ENCODE measurements at places on chromosomes 6 and 20. TPM values are rescaled to one million over a fixed set of nuclear protein-coding genes. Genes with fewer than 3 reads are reported as not detected.

DNA sequence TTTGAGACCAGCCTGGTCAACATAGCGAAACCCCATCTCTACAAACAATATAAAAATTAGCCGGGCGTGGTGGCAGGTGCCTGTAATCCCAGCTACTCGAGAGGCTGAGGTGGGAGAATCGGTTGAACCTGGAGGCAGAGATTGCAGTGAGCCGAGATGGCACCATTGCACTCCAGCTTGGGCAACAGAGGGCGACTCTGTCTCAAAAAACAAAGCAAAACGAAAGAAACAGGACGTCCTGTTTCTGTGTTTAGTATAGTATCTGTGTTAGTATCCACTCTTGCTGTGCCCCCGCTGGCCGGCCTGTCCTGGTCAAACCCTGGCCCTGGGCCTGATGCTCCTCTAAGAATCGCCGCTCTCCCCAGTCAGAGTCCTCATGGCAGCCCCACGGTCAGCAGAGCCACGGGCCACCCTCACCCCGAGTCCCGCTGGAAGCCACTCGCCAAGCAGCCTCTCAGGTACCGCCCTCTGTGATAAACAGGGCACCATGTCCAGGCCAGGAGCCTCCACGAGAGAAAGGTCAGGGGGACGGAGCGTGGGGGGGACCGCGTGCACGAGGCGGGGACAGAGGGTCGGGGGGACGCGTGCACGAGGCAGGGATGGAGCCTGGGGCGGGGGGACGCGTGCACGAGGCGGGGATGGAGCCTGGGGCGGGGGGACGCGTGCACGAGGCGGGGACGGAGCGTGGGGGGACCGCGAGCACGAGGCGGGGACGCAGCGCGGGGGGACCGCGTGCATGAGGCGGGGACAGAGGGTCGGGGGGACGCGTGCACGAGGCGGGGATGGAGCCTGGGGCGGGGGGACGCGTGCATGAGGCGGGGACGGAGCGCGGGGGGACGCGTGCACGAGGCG lies 384.5 kb downstream of the SMOC2 start:
- DNase-seq: no peak

GRCh38 chr6:125041740-125042459 lies 79.7 kb downstream of the RNF217 start:
- no peak for DNase-seq

GRCh38 chr6:142444881-142445301 lies 143.1 kb downstream of the ADGRG6 start:
- DNase-seq: no peak

DNA sequence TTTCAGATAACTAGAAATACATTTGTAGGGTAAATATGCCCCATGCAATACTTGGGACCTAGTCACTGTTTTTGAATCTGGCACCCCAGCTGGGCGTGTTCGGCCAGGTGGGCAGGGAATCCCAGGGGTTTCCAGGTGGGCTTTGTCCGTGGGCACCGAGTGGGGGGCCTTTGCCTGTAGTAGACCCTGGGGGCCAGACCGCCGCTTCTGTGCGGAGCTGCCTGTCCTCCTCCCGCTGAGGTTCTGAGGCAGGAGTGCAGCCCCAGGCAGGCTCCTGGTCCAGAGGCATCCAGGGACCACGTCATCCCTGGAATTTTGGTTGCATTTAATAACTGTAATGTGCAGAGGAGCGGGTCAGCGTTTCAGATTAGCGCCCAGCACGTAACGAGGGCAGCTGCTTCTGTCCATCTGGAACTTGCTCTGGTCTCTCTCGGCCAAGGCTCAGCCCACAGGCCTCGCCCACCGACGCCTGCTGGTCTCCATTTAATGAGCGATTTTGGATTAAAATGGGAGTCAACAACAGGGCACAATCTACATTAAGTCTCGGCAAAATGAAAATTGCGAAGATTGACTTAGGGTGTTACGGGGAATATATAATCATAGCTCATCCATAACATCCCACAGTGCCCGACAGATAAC lies 12.8 kb downstream of the BHLHE23 start:
- DNase-seq: no peak

GRCh38 chr6:129860908-129861665 lies at the start of gene TMEM244:
Gene TMEM244 (minus strand): TSS chr6:129861315. CDS start chr6:129861188, 127 bp downstream.
- no peak for DNase-seq

DNA sequence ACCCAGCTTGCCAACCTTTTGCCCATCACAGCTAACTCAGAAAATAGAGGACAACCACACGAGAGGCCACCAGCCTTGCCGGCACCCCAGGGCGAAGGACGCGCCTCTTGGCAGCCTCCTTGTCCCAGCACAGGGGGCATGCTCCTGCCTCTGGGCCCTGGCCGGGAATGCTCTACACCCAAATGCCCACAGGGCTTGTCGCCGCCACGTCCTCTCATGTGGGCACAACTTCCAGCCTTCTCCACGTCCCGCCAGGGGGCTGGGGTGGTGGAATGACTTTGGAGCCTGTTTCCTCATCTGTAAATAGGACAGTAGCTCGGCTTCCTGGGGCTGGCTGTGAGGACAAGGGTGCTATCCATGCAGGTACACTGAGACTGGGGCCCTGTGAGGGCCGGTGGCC lies 152.4 kb upstream of the MLN start:
- DNase-seq: no peak

GRCh38 chr6:170289951-170290295 lies 955 bp downstream of the DLL1 start:
- no peak for DNase-seq

GRCh38 chr6:16898640-16899396 lies 137.6 kb upstream of the ATXN1 start:
- no peak for DNase-seq

- no peak for DNase-seq
Measured at GRCh38 chr6:78482801-78483552, 384.4 kb upstream of the IRAK1BP1 start.

DNA sequence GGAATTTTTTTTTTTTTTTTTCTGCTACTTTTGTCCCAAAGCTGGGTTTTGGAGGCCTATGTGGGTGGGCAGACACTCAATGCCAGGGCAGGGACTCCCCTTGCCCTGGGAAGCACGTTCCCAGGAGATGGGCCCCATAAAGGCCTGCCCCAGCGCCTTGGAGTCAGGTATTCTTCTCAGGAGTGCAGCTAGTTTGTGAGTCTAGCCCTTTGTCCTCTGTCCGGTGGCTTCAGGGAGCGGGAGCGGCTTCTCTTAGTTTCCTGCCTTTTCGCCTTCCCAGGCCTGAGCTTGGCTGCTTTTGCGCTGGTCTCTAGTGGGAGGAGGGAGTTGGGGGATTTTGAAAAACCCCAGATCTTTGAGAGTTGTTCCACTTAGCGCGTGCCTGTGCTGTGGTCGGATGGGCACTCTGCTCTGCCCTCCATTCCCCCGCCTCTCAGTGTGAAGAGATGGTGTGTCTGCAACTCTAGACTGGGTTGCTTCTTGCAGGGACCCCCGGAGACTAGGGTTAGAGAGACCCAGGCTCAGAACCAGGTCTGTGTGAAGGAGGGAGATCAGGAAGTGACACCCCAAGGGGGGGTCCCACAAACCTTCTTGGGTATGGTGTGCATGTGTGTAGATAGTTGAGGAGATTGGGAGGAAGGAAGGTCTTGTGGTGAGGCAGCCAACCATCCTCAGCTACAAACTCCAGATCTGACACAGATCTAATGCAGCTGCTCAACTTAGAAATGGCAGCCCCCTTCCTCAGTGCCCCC lies 1.3 kb downstream of the PLCG1 start:
- DNase-seq: no peak

GRCh38 chr20:11734431-11734830 lies 183.3 kb upstream of the BTBD3 start:
- DNase-seq: no peak

COL19A1 gene
- total RNA-seq: not detected

DSP gene
- total RNA-seq: 3.5 TPM

VNN1 gene
- total RNA-seq: not detected

PLCB1 gene
- 36.8 TPM for total RNA-seq
